ENCODE measurements at places on chromosomes 3 and 15. TPM values are rescaled to one million over a fixed set of nuclear protein-coding genes. Genes with fewer than 3 reads are reported as not detected.

The TMIE gene
- total RNA-seq = not detected

The ERC2 gene
- total RNA-seq = not detected

DNA sequence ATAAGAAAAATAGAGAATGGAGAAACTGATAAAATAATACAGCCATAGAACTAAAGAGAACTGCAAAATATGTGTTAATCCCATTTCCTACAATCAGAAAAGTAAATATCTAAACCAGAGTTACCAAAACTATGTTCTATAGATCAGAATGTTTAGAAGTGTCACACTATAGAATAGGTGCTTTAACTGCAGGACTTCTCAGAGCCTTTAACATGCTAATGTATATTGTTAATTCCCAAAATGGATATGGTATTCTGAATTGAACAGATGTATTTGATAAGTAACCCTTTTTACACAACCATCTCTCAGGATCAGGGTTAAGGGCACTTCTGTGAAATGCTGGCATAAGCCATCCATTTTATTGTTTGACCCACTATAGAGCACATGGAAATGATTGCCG, 200.3 kb downstream of the SHOX2 start:
- DNase-seq = no peak

DNA sequence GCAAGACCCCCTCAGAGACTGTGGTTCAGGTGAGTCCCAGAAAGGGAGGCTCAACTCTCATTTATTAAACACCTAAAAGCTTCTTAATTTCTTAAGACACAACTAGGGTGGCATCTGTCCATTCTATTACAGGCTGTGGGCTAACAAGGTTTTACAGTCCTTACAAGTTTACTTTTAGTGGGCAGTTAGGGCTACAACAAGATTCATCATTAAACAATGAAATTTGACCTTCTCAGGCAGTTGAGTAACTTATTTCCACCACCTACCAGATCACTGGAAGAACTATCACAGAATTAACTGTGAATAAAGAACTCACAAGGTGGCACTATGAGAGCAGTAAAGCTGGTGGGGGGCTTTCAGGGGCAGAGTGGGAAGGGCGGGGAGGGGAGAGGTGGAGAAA, 132.6 kb downstream of the PLD1 start:
- no peak for DNase-seq

Data from Caki2 (cell line).